ENCODE measurements at places on chromosomes 3 and 15. TPM values are rescaled to one million over a fixed set of nuclear protein-coding genes. Genes with fewer than 3 reads are reported as not detected.
A peak's percentile ranks its signal among the peaks of the same experiment; 100 is the strongest.

DNA sequence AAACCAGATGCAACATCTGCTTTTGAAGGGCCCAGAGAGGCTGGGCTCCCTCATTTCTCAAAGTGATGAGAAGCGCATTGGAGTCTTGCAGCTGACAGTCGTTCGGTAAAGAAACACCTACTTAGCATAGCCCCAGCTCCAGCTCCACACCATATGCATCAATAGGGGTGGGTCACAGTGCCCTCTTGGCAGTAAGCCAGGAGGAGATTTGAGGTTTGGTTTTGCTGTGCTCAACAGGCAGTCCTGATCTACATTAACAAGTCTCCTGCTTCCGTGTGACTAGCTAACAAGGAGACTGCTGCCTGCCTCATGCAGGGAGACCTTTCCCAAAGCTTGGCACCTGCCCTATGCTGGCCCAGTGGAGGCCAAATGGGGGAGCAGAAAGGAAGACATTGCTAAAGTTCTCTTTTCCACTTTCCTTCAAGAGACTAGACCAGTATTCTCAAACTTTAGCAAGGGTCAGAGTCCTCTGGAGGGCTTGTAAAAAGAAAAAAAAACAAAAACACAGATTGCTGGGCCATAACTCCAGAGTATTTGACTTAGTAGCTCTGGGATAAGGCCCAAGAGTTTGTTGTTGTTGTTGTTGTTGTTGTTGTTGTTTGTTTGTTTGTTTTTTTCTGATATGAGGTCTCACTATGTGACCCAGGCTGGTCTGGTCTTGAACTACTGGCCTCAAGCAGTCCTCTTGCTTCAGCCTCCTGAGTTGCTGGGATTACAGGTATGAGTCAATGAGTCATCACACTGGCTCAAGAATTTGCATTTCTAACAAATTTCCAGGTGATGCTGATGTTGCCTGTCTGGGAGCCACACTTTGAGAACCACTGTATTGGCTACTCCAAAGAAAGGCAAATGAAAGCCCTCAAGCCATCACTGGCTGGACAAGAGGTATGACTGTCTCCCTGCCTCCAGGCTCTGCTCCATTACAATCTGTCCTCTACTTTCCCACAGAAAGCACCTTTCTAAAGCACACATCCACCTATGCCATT is 294.9 kb downstream of the RORA start:
- peak; percentile 32 for DNase-seq

DNA sequence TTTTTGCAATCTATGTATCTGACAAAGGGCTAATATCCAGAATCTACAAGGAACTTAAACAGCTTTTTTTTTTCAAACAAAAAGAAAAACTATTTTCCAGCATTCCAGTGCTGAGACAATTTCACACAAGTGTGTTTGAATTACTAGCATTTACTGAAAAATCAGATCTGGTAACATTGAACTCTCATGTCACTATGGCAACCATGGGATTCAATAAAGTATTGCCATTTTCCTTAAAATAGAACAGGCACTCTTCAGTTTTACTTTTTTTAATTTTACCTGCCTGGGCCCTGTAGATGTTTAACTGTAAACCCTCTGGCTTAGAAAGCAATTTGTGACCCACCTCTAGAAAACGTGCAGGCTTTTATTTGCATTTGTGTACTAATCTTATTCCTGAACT is 105.4 kb downstream of the MITF start:
- no peak for DNase-seq

- DNase-seq, result no peak
Measured at GRCh38 chr15:42621996-42622925, 46.9 kb downstream of the STARD9 start.

DNA sequence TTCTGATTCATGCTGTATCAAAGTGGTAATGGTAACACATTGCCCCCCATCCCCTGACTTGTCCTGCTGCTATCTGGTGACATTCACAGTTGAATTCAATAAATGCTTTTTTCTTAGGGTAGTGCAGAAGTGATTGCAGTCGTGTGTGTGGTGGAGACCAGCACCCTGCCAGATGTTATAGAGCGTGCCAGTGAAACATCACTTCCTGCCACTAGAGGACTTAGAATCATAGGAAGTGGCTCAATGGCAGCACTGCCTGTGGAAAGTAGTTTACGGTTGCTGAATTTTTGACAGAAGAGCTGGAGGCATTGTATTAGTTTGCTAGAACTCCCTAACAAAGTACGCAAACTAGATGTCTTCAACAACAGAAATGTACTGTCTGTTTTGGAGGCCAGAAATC is 37.4 kb upstream of the P2RY12 start:
- DNase-seq, result no peak

The CLDN18 gene
- not detected for total RNA-seq

The AKAP13 gene
- 29.7 TPM for total RNA-seq
